ENCODE measurements at places on chromosomes 11 and 22. TPM values are rescaled to one million over a fixed set of nuclear protein-coding genes. Genes with fewer than 3 reads are reported as not detected.

DNA sequence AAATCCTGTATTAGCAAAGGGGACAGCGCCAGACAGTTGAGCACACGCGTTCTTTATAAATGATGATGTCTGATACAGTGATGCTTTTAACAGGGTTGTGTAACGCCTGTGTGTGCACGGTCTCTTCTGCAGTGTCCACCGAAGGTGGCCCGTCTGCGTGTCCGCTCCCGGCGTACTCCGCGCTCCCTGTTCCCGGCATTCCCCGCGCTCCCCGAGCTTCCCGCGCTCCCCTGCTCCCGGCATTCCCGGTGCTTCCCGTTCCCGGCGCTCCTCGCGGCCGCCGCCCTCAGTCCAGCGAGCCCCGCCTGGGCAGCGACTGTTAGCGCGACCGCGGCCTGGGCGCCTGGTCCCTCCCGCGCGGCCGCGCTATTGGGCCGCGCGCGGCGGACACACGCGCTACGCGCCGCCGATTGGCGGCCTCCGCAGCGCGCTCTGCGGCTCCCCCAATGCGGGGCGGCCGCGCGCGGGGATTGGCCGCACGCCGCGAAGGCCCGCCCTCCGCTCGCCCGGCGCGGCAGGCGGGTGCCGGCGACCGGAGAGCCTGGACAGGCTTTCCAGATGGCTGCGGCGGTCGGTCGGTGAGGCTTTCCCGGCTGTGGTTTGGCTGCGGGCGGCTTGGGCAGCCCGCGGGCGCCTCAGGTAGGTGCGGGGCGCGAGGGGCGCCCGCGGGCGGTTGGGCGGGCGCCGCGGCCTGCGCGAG lies at the start of gene DGCR8:
Gene DGCR8 (plus strand): TSS at position 497 of the 700 bp plus-strand sequence. CDS start 5,723 bp downstream, outside the sequence.
- H3K4me3 ChIP-seq = peak within 1 kb of the TSS; percentile 62
- DNase-seq = peak; percentile 93
- peaks cover 20% of the 10 kb centered on the region for H3K4me1 ChIP-seq

DNA sequence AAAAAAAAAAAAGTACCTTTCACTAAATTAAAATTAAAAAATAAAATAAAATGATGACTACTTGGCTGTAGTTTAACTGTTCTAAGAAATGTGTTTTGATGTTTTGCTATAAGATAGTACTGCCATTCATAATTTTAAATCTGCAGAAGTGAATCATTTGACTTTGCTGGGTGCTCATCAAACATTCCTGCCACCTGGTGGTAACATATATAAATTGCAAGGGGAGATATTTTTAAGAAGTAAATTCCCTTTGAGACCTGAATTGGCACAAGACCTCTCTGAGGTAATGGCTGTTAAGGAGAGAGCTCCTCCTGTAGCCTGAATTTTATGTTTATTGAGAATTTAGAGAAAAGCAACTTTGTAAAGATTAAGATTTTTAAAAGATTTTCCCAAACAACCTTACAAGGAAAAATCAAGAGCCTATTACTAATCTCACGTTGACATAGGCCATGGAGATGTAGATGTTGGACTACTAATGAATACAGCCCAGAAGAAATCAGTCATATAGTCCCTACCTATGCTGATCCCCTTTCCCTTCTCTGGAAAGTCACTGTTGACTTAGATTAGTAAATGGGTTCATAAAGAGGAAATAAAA lies 11.9 kb upstream of the NARS2 start:
- no peak overlapping the region for H3K27ac ChIP-seq
- H3K4me1 ChIP-seq = no peaks in the 10 kb centered on the region
- no peak for DNase-seq
- H3K27me3 ChIP-seq = no peaks in the 10 kb centered on the region
- no peaks in the 10 kb centered on the region for H3K36me3 ChIP-seq

GRCh38 chr11:18522388-18522787 lies 4.4 kb downstream of the TSG101 start:
- no peak for DNase-seq
- H3K4me1 ChIP-seq = peaks cover 6% of the 10 kb centered on the region
- no peaks in the 10 kb centered on the region for H3K36me3 ChIP-seq
- H3K27me3 ChIP-seq = no peaks in the 10 kb centered on the region

DNA sequence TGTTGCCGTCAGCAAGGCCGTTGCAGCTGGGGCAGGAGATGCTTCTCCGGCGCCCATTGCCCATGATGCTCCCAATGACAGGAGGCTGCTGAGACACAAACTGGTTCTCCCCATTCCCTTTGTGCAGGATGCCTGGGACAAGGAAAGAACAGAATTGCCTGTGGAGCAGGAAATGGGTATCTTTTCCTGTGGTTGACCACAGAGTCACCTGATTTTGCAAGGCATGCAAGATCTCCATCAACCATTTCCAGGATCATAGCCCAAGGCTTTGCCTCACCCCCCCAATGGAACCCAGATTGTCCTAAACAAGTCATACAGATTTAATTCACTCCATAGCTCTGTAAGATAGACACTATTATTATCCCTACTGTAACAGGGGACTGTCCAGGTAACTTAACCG lies 148.1 kb upstream of the NARS2 start:
- DNase-seq = no peak
- no peak overlapping the region for H3K4me3 ChIP-seq
- H3K36me3 ChIP-seq = no peaks in the 10 kb centered on the region
- no peaks in the 10 kb centered on the region for H3K27me3 ChIP-seq
- H3K4me1 ChIP-seq = no peaks in the 10 kb centered on the region

The NRIP3 gene
- 1.6 TPM for total RNA-seq

- peaks cover 15% of the 10 kb centered on the region for H3K4me1 ChIP-seq
- H3K27me3 ChIP-seq = no peaks in the 10 kb centered on the region
- no peak for DNase-seq
Measured at GRCh38 chr11:94928117-94928990, 45.0 kb downstream of the CWC15 start.

The BRSK2 gene
- 1.5 TPM for total RNA-seq

DNA sequence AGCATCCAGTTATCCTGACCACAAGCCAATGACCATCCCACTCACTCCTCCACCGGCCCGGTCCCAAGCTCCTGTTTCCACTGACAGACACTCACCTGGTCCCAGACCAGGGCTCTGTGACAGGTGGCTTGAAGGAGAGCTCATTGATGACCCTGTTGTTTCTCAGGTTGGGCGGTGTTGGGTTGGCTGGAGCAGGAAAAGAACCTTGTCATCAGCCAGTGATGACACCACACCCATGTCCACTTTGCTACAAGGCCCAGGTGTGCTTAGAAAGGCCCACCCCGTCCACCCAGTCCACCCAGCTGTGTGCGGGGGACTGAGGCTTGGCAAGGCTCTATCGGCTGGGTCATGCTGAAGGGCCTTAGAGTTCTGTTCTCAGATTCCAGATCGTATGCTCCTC lies 42.9 kb downstream of the GAB4 start:
- H3K27me3 ChIP-seq = no peaks in the 10 kb centered on the region
- no peak overlapping the region for H3K4me3 ChIP-seq
- H3K36me3 ChIP-seq = no peaks in the 10 kb centered on the region
- no peak for DNase-seq

- no peaks in the 10 kb centered on the region for H3K36me3 ChIP-seq
- no peaks in the 10 kb centered on the region for H3K27me3 ChIP-seq
- H3K27ac ChIP-seq = no peak overlapping the region
- H3K4me1 ChIP-seq = peaks cover 3% of the 10 kb centered on the region
- no peak for DNase-seq
Measured at GRCh38 chr11:124793466-124794278, 6.5 kb downstream of the MSANTD2 start.

DNA sequence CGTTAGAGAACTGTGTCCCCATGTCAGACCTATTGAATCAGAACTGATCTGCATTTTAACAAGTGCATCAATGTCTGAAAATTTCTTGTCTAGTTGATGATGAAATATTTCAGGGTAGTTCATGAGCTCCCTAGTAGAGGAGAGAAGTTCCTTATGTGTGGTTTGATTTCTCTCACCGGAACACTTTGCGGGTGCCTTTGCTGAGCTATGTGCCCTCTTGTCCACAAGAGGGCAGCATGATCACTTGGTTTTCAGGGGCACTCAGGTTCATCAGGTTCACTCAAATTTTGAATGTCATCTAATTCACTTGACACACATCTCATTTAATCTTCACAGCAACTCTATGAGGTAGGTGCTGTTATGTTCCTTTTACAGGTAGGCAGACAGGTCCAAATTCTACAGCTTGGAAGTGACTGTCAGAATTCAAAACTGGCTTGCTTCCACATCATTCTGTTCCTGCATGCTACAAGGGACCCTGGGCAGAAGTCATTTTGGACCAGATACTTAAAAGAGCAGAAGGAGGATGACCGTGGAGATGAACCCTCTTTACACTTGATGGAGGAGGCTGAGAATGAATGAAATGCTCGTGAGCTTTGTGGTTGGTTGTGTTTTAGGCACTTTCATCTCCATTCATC lies 55.6 kb downstream of the P4HA3 start:
- H3K27me3 ChIP-seq = no peaks in the 10 kb centered on the region
- H3K27ac ChIP-seq = no peak overlapping the region
- DNase-seq = peak; percentile 36
- H3K4me3 ChIP-seq = no peak overlapping the region
- H3K36me3 ChIP-seq = no peaks in the 10 kb centered on the region

GRCh38 chr22:35661464-35661863 lies 13.2 kb downstream of the APOL6 start:
- no peaks in the 10 kb centered on the region for H3K27me3 ChIP-seq
- H3K4me1 ChIP-seq = peaks cover 7% of the 10 kb centered on the region
- H3K27ac ChIP-seq = peak overlapping the region; percentile 78
- no peaks in the 10 kb centered on the region for H3K36me3 ChIP-seq
- no peak for DNase-seq

- no peak for DNase-seq
- H3K4me3 ChIP-seq = no peak overlapping the region
- no peaks in the 10 kb centered on the region for H3K4me1 ChIP-seq
- H3K27me3 ChIP-seq = no peaks in the 10 kb centered on the region
- no peaks in the 10 kb centered on the region for H3K36me3 ChIP-seq
Measured at GRCh38 chr22:31501738-31502137, 5.4 kb downstream of the SFI1 start.

The NNMT gene
- total RNA-seq = 257 TPM

DNA sequence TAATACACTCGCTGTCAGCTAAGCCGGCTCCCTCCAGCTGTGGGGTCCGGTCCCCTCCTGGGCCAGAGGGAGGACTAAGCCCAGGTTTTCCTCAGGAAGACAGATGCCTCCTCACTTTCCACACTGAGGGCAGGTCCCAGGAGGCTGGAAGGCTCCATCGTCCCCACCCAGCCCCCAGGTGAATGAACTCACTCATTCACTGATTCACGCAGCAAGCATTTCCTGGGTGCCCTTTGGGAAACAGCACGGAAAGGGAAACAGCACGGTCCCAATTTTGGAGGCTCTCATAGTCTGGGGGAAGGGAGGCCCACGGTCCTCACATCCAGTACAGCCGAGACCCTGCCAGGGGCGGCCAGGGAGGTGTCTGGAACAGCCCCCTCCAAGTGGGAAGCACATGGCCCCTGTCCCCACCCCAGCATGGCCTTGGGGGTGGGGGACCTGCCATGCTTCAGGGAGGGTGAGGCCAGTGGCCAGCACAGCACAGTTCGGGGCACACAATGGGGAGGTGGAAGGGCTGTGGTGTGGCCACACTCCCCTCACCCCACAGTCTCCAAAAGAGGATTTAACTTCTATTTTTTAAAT lies 9.3 kb upstream of the TH start:
- DNase-seq = no peak
- H3K36me3 ChIP-seq = no peaks in the 10 kb centered on the region
- H3K4me3 ChIP-seq = no peak overlapping the region
- H3K27me3 ChIP-seq = no peaks in the 10 kb centered on the region
- H3K4me1 ChIP-seq = no peaks in the 10 kb centered on the region

- no peak overlapping the region for H3K4me3 ChIP-seq
- peaks cover 8% of the 10 kb centered on the region for H3K4me1 ChIP-seq
- no peak for DNase-seq
- H3K27ac ChIP-seq = no peak overlapping the region
- no peaks in the 10 kb centered on the region for H3K27me3 ChIP-seq
- no peaks in the 10 kb centered on the region for H3K36me3 ChIP-seq
Measured at GRCh38 chr22:37063431-37064420, 12.2 kb downstream of the KCTD17 start.

- no peak overlapping the region for H3K27ac ChIP-seq
- no peak for DNase-seq
- H3K27me3 ChIP-seq = no peaks in the 10 kb centered on the region
- no peaks in the 10 kb centered on the region for H3K36me3 ChIP-seq
Measured at GRCh38 chr11:86440843-86441242, 66.2 kb downstream of the CCDC81 start.

The CREBZF gene
- 80.8 TPM for total RNA-seq

DNA sequence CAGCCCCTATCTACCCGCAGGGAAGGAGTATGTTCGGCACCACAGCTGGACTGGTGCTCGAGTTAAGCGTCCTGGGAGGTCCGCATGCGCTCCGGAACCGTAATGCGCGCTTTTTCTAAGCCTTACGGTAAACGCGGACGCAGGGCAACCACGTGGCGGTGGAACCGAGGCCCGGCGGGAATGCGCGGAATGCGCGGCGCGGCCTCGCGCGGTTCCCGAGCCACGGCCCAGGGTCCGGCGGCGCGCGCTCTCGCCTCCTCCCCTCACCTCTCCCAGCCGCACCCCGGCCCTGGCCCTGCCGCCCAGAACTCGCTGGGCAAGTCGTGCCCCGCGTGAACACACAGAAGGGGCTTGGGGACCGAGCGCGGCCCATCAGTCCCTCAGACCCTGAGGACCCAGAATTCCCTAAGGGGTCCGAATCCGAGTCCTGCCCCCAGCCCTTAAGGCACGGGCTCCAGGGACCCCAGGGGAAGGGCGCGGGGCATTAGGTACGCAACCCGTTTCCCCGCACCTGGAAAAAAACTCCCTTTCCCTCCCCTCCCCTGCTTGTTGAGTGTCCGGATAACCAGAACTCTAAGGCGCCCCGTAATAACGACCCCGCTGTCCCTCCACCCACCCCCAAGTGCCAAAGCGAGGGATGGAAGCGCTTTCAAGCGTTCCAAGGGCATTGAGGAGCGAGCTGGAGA lies 4.3 kb upstream of the CCND1 start:
- H3K27ac ChIP-seq = no peak overlapping the region
- peaks cover 7% of the 10 kb centered on the region for H3K27me3 ChIP-seq
- H3K36me3 ChIP-seq = no peaks in the 10 kb centered on the region
- peaks cover 5% of the 10 kb centered on the region for H3K4me1 ChIP-seq
- peak overlapping the region; percentile 3 for H3K4me3 ChIP-seq

- H3K4me1 ChIP-seq = no peaks in the 10 kb centered on the region
- no peaks in the 10 kb centered on the region for H3K27me3 ChIP-seq
- DNase-seq = no peak
- no peaks in the 10 kb centered on the region for H3K36me3 ChIP-seq
- H3K27ac ChIP-seq = no peak overlapping the region
Measured at GRCh38 chr11:63405114-63405513, 35.5 kb downstream of the SLC22A9 start.

GRCh38 chr11:34509336-34509876 lies 4.2 kb downstream of the ELF5 start:
- DNase-seq = no peak
- H3K4me3 ChIP-seq = no peak overlapping the region
- H3K27me3 ChIP-seq = no peaks in the 10 kb centered on the region
- no peaks in the 10 kb centered on the region for H3K4me1 ChIP-seq
- no peak overlapping the region for H3K27ac ChIP-seq
